Tibial nerve (tissue), 4 donors: ENCODE measurements at places on chromosomes 7 and 10.

- DNase-seq = no peak
Measured at GRCh38 chr10:74681917-74682627, 144.3 kb upstream of the KAT6B start.

DNA sequence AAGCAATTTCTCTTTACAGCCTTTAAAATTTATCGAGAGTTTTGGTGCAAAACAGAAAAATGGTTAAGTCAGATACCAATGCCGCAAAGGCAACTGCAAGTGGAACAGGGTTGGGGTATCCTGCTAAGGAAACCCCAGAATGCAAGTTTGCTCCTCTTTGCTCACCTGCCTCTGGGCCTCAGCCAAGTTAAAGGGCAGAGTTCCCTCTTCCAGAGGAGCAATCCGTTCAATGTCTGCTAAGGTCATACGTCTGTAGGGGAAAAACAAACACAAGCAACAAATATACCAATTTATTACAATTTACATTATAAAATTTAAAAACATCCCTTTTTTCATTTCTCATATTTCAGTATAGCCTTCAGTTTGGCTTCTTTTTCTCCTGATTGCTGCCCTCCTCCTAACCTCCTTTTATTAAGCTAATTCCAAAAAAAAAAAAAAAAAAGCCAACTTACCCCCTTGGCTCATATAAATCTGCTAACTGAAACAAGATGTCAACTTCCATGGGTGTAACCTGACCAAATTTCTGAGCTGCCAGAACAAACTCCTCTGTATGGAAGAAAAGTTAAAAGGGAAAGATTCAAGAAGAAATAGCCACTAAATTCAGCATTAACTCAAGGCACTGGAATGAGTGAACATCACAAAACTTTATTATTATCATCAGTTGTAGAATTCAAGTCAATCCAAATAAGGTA is 132.6 kb downstream of the SLC25A13 start:
- DNase-seq = no peak

DNA sequence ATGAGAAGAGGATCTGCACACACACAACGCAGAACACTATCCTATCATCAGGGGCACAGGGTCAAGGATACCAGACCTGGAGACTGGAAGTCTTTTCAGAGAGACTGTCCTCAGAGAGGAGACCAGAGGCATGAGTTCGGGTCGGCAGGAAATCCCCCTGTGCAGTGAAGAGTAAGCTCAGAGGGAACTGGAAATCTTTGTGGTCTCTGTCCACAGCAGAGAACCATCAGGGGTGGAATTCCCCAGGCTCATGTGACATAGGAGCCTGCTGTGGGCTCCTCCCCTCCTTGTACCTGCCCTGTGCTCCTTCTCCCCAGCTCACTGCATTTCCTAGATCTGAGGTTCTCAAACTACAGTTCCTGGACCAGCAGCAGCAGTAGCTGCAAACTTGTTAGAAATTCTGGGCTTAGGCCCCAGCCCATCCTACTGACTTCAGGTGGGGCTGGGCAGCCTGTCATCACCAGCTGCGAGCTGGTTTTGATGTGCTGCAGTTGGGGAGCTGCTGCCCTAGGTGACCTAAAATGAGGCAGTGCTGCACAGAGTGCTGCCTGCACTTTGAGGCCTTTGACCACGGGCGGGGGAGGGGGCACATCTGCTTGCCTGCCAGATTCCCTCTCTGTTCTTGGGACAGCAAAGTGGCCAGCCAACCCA is 2.4 kb downstream of the ZMIZ2 start:
- DNase-seq = no peak

DNA sequence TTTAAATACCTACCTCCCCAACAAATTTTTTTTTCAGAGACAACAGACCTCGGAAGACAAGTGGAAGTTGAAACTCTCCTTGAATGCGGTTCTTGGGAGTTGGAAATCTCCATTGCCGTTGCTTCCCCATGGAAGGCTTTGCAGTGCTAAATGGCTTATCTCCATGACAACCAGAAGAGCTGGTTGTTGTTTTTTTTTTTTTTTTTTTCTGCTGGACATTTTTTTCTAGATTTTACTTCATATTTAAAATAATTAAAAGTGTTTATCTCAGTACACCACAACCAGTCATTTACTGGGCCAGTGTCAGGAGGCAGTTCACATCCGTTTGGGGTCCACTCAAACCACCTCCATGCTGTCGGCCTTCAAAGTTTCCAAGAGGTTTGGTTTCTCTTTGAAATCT is 348.5 kb upstream of the PRKCQ start:
- no peak for DNase-seq

- DNase-seq = no peak
Measured at GRCh38 chr10:77578583-77579227, 58.9 kb downstream of the KCNMA1 start.

- DNase-seq = no peak
Measured at GRCh38 chr7:138584696-138585095, 116.5 kb downstream of the SVOPL start.

DNA sequence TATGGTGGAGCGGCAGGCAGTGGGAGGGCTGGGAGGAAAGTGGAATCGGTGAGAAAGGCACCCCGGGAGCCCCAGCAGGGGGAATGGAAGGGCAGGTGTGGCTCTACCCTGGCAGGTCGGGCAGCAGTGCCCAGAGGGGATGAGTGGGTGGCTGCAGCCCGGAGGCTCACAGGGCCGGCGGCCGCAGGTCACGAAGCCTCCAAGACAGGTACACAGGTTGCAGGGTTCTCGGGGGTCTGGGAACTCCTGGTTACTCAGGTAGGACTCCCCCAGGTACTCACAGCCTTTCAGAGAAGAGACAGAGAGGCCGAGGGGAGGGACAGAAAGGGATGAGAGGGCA is 21.8 kb downstream of the KCP start:
- DNase-seq = no peak

DNA sequence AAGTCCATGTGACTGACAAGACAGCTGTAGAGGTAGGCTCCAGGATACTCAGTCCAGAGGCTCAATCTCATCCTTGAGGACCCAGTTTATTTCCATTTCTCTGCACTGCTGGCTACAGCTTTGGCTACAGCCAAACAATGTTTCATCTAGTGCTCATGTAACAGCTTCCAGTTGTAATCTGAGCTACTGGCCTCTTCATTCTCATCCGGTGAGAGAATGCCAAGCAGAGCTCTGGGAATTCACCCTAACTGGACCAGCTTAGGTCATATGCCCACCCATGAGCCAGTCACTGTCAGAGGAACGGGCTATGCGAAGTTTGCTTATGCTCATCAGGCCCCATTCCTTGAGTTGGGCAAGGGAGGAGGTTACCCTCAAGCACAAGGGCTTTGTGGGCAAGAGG is 192.9 kb downstream of the EVX1 start:
- no peak for DNase-seq
